Epithelial cell of proximal tubule (primary cell): ENCODE measurements at places on chromosomes 5 and 9. TPM values are rescaled to one million over a fixed set of nuclear protein-coding genes. Genes with fewer than 3 reads are reported as not detected.

The GDA gene
- 1.2 and 2.4 TPM in 2 replicates for total RNA-seq

GRCh38 chr9:123246534-123246933, 21.9 kb downstream of the STRBP start:
- DNase-seq = no peak

- DNase-seq = no peak
These were observed 47.6 kb upstream of the TBC1D2 start for GRCh38 chr9:98302938-98303632.

DNA sequence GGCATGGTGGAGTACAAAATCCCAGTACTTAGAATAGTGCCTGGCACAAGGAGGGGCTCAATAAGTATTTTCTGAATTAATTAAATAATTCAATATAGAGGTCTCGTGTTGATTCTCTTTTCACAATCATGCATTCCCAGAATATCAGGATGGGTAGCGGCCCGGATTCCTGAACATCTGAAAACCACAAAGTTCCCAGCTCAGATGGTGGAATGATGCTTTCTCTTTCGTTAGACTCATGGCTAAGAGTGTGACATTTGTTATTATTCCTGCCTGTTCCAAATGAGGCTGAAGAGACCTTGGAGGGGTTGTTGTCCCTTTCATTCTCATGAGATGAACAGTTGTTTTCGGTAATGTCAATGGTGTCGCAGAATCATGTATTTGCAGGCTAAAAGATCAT, 95.4 kb upstream of the LIFR start:
- no peak for DNase-seq

- no peak for DNase-seq
These were observed 6.6 kb downstream of the ATP6V1G1 start for GRCh38 chr9:114594136-114594535.

- no peak for DNase-seq
These were observed 50.0 kb upstream of the LRRTM2 start for GRCh38 chr5:138925090-138925635.

DNA sequence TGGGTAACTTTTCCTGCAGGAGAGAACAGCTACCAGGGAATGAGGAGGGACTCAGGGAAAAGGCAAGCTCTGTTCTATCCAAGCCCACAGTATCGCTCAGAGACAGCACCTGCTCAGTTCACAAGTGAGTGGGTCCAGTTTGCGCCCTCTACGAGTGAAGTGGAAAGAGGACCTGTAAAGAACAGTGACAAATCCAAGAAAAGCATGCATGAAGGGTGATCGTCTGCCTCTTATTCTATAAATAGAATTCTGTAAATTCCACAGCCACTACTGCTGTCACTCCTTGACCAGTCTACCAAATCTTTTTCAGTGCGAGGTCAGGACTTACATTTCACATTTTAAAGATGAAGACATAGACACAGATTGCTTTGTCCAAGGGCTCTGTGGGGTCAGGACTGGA, 117.5 kb downstream of the ENTREP1 start:
- DNase-seq = no peak
